NCI-H446 treated with DMSO at 0.1 percent for 48 hours (cell line): ENCODE measurements at places on chromosomes 7 and 10.

- no peak for DNase-seq
These were observed 7.7 kb downstream of the CTBP2 start for GRCh38 chr10:125152450-125153368.

DNA sequence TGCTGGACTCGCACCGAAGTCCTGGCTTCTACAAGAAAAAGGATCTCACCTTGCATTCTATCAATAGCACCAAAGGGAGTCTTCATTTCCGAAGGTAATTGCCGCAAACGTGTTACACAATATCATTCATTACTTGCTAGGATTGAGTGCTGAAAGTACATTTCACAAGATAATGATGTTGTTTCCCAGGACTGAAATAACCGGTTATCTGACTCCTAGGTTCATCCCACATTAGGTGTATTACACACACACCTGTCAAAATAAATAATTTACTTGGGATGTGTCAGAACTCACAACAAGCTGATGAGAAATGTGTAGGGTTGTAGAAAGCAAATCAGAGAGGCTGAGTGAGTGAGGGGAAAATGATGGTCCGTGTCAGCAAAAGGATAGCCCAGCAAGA lies 219.4 kb upstream of the RHOBTB1 start:
- DNase-seq, result no peak

DNA sequence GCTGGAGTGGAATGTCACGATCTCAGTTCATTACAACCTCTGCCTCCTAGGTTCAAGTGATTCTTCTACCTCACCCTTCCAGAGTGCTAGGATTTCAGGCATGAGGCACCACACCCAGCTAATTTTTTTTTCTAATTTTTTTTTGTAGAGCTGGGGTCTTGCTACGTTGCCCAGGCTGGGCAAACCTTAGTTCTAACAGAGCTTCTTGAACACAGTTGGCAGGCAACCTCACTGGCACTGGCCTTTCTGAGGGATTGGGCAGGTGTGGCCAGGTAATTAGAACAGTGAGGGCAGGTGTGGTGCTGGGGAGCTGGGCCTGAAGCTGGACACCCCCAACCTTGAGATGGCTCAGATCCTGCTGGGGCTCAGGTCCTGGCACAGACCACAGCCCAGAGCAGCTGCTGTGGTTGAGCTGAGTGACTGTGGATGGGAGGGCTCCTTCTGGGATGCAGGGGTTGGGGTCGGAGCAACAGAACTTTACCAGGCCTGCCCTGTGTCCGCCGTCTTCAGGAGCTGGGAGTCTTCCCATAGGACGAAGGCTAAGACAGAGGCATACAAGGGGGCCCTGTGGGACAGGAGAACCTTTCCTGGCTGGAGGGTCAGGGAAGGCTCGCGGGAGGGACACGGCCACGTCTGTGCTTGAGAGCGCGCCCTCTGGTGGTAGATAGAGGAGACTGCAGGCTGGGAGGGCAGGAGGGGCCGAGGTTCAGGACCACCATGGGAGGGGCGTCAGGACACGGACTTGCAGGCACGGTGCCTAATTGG lies 48.2 kb downstream of the COL26A1 start:
- DNase-seq, result no peak

DNA sequence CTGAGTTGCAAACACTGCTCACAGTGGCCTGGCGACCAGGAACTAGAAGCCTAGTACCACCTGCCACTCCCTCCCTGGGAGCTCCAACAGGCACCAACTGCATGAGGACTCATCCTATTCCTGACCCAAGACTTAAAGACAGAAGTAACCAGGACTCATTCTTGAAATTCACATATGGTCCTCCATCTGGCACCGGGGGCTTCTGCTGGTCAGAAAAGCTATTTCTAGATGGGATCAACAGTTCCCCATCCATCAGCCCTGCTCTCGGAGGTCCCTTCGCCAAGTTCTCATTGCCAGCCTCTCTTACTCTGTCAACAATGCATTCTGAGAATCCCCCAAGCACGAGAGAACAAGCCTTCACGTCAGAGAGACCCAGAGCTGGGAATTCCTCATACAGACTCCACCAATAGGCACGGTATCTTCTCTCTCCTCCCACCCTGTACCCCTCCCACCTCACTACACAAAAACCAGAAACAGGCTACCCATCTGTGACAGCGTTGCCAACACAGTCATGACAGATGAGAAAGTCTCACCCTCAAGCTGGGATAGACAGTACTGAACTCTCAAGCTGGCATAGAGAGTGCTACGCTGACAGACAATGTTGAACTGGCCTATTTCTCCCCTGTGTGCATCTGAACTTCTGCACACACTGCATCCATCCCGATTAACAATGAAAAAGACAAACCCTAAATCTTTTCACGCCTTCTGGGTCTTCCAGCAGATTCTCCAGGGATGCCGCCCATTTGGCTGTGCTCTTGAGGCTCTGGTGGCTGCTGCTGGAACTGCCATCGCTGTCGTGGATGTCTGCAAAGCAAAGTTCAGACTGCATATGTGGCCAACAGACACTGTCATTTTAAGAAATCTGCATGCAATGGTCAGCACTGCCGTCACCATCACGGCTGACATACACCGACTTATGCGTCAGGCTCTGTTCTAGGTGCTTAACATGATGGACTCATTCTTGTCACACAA lies 15.6 kb downstream of the RGS10 start:
- peak; percentile 36 for DNase-seq

DNA sequence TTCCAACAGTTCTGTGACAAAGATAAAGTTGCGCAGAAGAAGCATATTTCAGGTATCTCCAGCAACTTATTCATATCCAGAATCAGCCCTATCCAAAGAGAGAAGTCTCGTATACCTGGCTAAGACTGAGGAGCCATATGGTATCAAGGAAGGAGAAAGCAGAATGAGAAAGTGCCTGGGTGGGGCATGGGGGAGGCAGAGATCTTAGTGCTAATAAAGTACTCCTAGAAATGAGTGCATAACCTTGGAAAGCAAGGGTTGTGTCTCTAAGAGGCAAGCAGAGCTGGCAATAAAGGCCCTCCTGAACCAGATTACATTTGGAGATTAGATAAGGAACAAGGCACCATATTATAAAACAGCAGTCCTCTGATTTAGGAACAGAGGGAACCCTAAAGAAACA lies 12.7 kb downstream of the TASOR2 start:
- no peak for DNase-seq

DNA sequence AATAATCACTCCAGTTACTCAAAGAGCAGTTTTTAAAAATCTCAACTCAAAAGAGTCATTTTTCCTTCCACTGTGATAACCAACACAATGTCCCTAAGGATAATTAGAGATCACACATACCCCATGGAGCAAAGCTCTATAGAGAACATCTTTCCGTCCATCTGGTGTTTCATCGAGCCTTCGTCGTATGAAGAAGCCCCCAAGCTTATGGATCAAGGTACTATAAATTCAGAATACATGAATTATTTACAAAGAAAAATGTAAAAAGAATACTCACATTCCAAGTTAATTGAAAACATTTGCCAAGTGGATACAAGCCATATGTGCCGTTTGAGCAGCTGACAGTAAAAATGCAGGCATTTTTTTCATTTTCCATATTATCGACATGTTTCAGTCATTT lies 14.8 kb downstream of the GPAM start:
- no peak for DNase-seq

DNA sequence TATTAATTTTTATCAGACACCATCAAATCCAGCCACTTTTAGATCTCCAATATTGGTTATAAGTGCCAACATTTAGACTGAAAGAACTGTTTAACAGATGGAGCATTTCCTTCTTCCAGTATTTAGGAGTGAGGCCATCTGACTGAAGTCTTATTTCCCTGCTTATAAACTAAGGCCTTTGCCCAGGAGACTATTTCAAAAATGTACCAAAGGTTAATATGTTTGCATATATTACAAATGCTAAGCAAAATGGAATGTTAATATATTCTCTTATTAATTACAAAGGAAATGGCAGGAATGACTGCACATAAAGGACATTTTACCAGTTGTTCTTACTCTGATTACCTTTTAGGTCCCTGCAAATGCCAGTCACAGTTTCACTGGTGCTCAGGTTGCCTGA lies 238.9 kb upstream of the PLXNA4 start:
- no peak for DNase-seq

- no peak for DNase-seq
These were observed 45.7 kb upstream of the PTPRN2 start for GRCh38 chr7:158633055-158633956.

GRCh38 chr7:122748195-122748594 lies 45.5 kb upstream of the RNF148 start:
- DNase-seq, result no peak

- DNase-seq, result no peak
These were observed 191.8 kb upstream of the CXCL12 start for GRCh38 chr10:44576702-44577191.

DNA sequence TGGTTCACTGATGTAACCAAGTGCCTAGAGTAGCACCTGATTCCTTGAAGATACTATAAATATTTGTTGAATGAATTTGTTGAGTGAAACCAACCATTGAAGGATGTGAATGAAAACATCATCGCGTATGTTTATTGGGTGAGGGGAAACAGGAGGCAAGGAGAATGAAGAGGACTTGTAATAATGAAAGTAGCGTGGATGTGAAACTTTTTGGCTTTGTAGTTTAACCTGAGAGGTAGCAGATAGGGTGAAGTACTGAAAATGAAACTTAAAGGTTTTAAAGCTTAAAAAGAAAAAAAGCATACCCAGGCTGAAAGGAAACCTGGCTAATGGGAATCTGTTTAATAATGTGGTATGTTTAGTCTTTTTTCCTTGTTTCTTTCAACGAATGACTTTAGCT lies 5.2 kb downstream of the CCNY start:
- no peak for DNase-seq

- DNase-seq, result no peak
These were observed 104.9 kb upstream of the ZNF92 start for GRCh38 chr7:65268782-65269149.

DNA sequence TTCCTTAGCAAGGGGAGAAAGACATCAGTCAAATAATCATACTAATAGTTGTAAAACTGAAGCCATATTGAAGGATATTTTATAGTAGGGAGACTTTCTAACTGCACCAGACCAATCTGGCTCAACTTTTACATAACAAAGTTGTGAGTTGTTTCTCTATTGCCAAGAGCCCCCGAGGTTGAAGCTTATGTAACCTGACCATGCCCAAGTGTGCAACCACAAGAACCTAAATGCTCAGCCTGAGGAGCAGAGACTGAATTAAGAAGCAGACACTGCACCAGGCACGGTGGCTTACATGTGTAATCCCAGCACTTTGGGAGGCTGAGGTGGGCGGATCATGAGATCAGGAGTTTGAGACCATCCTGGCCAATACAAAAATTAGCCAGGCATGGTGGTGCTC lies 77.3 kb upstream of the ARMC3 start:
- DNase-seq, result no peak

DNA sequence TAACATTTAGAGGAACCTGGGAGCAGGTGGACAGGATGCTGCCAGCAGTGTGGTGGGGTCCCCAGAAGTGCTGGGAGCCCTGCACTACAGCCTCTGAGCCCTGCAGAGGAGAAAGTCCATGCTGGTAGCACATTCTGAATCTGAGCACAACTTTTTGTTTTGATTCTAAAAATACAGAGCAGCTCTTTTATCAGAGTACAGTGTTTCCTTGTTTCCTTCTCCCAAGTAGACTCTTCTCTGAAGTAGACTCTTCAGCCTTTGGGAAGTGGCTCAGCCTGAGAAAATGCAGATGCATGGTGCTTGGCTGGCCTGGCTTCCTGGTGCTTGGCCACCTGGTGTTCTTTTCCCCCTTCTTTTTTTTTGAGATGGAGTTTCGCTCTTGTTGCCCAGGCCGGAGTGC lies 9.1 kb downstream of the ADCY1 start:
- no peak for DNase-seq

DNA sequence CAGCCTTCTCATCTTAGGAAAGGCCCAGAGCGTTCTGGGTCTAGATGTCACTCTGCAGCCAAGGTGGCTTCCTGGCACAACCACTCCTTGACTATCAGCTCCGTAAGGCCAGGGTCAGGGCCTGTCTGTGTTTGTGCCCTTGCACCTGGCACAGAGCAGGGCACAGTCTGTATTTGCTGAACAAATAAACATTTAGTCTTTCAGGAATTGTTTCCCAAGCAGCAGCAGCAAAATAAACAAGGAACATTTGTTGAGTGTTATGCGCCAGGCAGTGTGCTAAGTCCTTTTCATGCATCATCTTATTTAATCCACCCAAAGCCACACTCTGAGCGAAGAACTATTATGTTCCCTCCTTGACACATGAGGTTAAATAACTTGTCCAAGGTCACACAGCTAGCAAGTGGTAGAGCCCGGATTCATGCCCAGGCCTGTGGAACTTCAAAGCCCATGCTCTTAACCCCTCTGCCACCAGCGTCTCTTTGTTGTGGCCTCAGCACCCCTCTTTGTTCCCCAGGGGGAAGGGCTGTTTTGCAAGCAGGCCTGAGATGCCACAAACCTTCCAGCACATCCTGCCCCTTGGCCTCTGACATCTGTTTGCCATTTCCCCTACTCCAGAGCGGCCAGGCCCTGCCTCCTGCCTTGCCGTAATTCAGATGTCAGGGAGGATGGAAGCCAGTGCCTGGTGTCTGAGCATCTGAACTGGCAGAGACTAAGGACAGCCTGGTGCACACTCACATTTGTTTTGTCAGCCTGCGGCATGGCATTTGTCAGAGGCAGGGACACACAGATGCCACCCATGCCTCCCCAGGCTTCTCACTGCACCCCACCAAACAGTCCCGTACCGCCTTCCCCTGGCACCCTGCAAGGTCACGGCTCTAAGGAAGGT lies 325.8 kb upstream of the ZMIZ1 start:
- no peak for DNase-seq

DNA sequence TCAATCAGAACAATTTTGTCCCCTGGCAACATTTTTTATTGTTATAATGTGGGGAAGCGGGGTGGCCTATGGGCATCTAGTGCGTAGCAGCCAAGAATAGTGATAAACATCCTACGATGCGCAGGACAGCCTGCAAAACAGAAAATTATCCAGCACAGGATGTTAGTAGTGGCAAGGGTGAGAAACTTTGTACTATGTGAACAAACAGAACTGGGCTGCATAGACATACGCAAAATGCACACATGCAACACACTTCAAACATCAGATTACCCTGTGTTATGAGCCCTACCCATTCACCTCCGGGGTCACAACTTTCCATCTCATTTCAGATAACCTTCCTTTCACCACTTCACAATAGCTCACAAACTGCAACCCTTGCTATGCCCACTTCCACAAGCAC lies 3.1 kb downstream of the ZNF786 start:
- no peak for DNase-seq

- DNase-seq, result no peak
These were observed 220.3 kb upstream of the STK17A start for GRCh38 chr7:43362652-43363034.
